Activated gamma-delta T cell treated with anti-CD3 and anti-CD28 coated beads, Interleukin-2, amount 50 U/mL, for 16 hours (primary cell): ENCODE measurements at places on chromosomes 3 and 15.

GRCh38 chr3:133965013-133965570 is 64.6 kb downstream of the SLCO2A1 start:
- no peak for DNase-seq

GRCh38 chr3:17901893-17902292 is 159.5 kb upstream of the TBC1D5 start:
- no peak for DNase-seq

DNA sequence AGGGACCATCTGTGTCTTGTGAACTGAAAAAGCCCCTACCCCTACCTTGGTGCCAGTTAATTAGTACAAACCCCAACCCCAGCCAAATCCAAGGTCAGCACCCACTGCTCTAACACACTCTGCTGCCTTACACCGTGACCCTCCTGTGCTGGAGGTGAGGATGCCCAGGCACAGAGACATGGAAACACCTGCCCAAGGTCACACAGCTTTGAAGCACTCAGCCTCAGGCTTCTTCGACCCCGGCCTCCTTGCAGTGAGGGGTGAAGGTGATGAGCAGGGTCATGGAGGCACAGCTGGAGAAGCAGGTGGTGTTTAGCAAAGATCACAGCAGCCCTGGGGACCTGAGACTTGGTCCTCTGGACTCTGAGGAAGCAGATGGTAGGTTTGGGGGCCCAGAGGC is 39.0 kb upstream of the SLC6A6 start:
- no peak for DNase-seq

DNA sequence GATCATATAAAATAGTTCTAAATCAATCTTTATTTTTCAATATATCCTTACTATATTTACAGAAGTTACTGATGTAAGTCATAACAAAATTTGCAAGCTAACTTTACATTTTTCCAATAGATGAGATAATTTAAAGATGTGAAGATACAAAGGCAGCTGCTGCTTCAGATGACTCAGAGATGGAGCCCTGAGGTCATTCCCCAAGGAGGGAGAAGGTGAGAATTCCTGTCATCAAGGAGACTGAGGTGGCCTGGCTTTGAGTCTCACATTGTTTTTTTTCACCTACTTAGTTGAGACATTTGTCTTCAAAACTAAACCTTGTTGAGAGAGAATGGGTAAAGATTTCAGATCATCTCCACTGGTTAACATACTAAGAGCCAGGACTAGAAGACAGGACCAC is 3.9 kb upstream of the SAMD7 start:
- no peak for DNase-seq

DNA sequence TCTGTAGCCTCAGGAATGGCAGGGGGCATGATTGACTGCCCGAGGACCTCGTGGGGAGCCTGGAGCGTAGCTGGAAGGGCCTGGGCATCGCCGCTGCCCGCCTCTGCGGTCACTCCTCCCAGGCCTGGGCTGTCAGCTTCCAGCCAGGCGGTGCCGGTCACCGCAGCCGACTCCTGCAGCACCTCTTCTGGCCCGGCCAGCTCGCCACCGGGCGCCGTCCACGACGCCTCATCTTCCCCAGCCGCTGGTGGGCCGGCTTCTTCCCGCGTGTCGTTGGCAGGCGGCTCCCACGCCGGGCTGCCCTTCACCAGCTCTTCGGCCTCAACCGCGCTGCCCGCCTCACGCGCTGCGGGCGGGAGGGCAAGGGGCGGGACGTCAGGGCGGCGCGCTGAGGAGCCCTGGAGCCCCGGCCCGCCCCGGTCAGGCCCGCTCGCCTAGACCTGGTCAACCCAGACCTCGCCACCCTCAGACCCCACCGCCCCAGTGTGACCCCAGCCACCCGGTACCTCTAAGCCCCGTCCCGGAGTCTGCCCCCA is 1.0 kb downstream of the CSPG5 start:
- DNase-seq: no peak

GRCh38 chr15:64521726-64522164 is 61.4 kb downstream of the ZNF609 start:
- DNase-seq: no peak

- no peak for DNase-seq
These were observed 42.2 kb downstream of the ILDR1 start for GRCh38 chr3:121979734-121980449.

- DNase-seq: no peak
These were observed 53.5 kb upstream of the LRRN1 start for GRCh38 chr3:3745693-3746092.

- DNase-seq: no peak
These were observed 19.5 kb upstream of the EID1 start for GRCh38 chr15:48858401-48858800.

GRCh38 chr3:58124387-58124786 is 86.4 kb downstream of the DNASE1L3 start:
- DNase-seq: no peak

DNA sequence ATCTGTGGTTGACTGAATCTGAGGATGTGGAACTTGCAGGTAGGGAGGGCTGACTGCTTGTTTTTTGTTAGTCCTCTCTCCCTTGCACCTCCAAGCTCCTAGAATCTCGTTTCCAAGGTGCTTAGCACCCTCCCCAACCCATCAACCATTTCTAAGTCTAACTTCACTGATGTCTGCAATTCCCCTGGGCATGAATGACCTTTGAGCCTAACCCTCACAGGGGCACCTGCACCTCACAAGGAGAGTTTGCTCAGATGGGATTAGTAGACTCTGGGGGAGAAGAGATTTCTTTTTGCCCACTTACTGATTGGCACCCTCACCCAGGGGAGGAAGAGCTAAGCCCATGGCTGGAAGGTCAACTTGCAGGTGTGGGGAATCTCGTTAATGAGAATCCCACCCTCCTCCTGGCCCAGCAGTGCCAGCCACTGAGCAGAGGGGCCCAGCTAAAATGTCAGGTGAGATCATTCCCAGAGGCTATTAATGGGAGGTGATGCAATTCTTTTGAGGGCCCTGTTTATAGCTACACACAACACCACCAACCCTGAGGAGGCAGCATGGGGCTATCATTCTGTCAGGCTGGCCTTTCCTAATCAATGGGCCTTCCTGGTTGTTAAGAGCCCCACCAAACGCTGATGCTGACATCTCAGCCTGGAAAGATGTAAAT is 81.6 kb upstream of the HERC1 start:
- no peak for DNase-seq

GRCh38 chr3:130414457-130414856 is 69.0 kb downstream of the COL6A5 start:
- DNase-seq: no peak

DNA sequence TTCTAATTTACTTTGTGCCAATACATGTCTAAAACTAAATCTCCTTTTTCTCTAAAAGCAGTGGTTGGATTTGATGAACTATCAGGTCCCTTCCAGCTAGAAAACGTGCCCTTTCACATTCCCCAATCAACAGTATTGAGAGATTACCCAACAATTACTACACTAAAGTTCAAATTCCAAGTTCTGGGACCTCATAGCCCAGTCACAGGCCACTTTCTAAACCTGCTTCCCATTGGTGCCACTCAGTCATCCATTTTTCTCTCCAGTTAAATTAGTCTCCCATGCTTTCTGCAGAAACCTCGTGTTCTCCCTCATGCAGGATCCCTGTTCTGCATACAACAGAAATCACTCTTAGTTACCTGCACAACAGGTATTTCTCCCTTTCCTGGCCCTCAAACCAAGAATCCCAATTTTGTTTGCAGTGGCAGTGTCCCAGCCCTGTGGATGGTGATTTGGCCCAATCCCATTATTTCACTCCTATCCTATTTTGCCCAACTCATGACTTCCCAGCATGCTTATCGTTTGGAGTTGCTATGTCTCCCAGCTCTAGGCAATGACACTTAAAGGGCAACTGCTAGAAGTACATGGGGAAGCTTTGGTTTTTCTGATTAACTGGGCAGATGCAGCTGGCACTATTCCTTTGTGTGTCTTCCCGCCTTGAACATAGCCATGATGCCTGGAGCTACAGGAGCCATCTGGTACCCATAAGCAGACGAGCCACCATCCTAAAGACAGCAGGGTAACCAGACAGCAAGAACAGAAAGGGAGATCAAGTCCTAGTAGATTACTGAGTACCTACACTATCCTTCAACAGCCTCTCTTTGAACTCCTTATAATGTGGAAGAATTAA is 224.2 kb downstream of the MINAR1 start:
- no peak for DNase-seq
